ENCODE measurements at places on chromosomes 4 and X.

DNA sequence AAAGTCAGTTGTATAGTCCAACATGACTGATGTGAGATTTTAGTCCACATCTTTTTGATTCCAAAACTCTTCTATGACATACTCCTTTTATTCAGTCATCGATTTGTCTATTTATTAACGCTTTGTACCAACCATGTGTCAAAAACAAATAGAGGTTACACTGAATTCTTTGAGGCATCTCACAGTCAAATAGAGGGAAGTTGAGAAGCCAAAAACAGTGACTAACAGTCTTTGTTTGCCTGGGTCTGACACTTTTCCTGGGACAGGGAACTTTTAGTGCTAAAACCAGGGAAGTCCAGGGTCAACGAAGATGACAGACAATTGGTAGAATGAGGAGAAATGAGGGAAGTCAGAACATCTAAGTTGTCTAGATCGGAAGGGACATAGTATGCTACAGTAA lies 169.9 kb upstream of the HS3ST1 start:
- no peak overlapping the region for H3K27ac ChIP-seq
- H3K36me3 ChIP-seq, result no peaks in the 10 kb centered on the region
- H3K4me3 ChIP-seq, result no peak overlapping the region
- H3K27me3 ChIP-seq, result no peaks in the 10 kb centered on the region
- no peaks in the 10 kb centered on the region for H3K4me1 ChIP-seq
- no peak for DNase-seq

DNA sequence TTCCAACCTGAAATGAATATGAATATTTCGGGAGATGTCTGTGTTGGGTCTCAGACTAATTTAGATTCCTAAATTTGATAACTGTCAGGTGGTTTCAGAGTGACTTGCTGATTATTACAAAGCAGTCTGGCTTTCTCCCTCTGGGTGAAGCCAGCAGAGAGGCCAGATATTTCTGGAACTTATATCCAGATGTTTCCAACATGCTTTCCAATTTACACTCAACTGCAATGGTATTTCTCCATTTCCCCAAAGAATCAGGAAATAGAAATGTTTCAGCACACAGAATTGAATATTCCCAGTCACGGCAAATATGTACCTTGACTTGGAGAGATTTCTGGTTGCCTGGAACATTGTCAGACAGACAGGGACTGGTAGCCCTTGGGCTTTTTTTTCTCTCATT lies 48.5 kb upstream of the EGFL6 start:
- no peak overlapping the region for H3K27ac ChIP-seq
- H3K27me3 ChIP-seq, result no peaks in the 10 kb centered on the region
- H3K4me1 ChIP-seq, result no peaks in the 10 kb centered on the region
- no peak overlapping the region for H3K4me3 ChIP-seq

DNA sequence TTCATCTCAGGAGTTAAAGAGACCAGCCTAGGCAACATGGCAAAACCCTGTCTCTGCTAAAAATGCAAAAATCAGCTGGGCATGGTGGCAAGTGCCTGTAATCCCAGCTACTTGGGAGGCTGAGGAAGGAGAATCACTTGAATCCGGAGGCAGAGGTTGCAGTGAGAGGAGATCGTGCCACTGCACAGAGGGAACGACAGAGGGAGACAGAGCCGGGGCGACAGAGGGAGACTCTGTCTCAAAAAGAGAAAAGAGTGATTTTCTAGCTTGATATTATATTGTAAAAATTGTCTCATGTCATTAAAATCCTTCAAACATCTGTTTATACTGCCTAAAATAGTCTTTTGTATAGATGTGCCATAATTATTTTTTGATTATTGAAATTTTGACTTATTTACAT lies 225.4 kb upstream of the AGA start:
- no peaks in the 10 kb centered on the region for H3K4me1 ChIP-seq
- no peak overlapping the region for H3K27ac ChIP-seq
- H3K36me3 ChIP-seq, result no peaks in the 10 kb centered on the region
- H3K27me3 ChIP-seq, result no peaks in the 10 kb centered on the region

- no peak for DNase-seq
- H3K36me3 ChIP-seq, result no peaks in the 10 kb centered on the region
- H3K4me3 ChIP-seq, result no peak overlapping the region
- no peak overlapping the region for H3K27ac ChIP-seq
- no peaks in the 10 kb centered on the region for H3K4me1 ChIP-seq
Observed at GRCh38 chr4:168019019-168019651, 73.2 kb upstream of the ANXA10 start.

DNA sequence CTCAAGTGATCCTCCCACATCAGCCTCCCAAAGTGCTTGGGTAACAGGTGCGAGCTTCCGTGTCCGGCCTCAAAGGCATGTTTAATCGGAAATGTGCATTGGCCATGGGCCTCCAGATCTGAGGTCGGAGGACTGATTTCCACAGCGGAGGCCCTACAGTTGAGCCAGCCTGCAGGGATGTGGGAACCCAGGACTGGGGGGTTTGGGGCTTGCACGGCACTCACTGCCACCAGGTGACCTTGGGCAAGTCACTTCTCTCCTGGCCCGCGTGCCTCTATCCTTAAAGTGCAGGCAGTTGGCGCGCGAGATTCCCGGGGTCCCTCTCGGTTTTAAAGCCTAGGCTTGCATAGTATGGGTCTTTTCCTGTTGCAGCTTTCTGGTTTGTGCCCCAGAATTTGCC lies 18.3 kb upstream of the WFS1 start:
- no peak overlapping the region for H3K4me3 ChIP-seq
- no peak for DNase-seq
- no peaks in the 10 kb centered on the region for H3K36me3 ChIP-seq

DNA sequence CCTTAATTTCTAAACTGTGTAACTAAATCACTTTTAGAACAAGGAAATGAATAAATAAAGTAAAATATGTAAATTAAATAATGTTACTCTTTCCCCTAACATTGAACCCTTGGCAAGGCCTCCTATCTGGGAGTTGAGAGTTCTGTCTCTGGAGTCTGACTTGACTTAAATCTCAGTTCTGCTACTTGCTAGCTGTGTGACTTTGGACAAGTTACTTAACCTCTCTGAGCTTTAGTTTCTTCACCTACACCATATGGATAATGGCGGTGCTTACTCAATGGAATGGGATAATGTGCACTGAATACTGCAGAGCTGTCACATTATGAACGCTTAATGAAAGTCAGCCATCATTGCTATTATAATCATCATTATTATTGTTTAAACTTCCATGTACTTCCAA lies 92.1 kb upstream of the SOD3 start:
- no peaks in the 10 kb centered on the region for H3K4me1 ChIP-seq
- no peaks in the 10 kb centered on the region for H3K36me3 ChIP-seq
- no peaks in the 10 kb centered on the region for H3K27me3 ChIP-seq

- H3K27ac ChIP-seq, result no peak overlapping the region
- peaks cover 3% of the 10 kb centered on the region for H3K4me1 ChIP-seq
- no peak overlapping the region for H3K4me3 ChIP-seq
- no peaks in the 10 kb centered on the region for H3K36me3 ChIP-seq
Observed at GRCh38 chr4:56626420-56626819, 54.7 kb downstream of the HOPX start.

Measured in T-cell (primary cell).